ENCODE measurements at places on chromosomes 4 and X.

DNA sequence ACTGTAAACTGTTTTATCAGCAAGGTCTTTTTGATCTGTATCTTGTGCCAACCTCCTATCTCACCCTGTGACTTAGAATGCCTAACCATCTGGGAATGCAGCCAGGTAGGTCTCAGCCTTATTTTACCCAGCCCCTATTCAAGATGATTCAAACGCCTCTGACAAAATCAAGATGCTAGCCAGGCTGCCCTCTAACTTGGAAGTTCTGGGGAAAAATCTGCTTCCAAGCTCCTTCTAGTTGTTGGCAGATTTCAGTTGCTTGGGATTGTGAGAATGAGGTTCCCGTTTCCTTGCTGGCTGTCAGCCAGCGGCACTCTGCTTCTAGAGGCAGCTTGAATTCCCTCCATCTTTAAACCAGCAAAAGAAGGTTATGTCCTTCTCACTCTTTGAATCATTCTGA, 34.7 kb downstream of the LUZP4 start:
- DNase-seq: peak; percentile 2

DNA sequence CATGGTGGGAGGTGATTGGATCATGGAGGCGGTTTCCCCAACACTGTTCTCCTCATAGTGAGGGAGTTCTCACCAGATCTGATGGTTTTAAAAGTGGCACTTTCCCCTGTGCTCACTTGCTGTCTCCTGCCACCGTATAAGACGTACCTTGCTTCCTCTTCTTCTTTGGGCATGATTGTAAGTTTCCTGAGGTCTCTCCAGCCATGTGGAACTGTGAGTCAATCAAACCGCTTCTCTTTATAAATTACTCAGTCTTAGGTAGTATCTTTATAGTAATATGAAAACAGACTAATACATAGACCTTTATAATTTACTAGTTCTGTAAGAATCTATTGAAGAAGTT, 82.5 kb upstream of the PITX2 start:
- no peak for DNase-seq

DNA sequence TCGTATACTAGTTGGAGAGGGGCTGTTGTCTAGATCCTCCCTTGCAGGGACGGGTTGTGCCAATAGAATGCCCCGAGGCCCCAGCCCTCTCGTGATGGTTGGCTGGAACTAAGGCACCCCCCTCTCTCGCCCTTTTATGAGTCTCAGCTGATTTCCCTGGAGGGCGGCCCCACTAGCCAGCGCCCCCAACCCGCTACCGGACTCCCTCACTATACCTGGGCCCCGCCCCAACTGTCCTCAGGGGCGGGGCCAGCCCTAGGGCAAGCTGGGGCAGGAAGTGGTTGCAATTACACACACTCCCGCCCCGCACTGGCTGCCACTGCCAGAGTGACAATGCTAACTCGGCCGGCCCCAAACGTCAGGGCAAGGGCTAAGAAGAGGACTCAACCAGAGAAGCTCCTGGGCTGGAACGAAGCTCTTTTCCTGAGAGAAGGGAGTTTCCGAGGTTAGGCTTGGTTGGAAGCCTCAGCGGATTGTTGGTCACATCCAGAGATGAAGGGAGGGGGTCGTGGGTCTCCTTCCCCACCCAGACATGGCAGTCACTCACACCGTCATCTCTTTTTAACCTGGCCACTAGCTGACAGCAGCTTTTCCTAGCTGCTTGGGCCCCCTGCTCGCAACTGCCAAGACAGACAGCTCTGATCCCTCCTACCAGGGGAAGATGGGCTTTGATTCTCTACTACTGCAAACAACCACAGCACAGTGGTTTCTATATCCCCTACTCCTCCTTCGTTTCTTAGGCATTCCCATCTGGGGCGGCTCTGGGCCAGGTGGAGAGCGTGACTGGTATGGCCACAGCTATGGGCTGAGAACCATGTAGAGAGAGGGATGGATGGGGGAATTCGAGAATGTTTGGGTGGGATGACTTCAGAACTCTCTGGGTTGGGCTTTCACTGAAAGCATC, 21.0 kb upstream of the BCORL1 start:
- DNase-seq: peak; percentile 79

DNA sequence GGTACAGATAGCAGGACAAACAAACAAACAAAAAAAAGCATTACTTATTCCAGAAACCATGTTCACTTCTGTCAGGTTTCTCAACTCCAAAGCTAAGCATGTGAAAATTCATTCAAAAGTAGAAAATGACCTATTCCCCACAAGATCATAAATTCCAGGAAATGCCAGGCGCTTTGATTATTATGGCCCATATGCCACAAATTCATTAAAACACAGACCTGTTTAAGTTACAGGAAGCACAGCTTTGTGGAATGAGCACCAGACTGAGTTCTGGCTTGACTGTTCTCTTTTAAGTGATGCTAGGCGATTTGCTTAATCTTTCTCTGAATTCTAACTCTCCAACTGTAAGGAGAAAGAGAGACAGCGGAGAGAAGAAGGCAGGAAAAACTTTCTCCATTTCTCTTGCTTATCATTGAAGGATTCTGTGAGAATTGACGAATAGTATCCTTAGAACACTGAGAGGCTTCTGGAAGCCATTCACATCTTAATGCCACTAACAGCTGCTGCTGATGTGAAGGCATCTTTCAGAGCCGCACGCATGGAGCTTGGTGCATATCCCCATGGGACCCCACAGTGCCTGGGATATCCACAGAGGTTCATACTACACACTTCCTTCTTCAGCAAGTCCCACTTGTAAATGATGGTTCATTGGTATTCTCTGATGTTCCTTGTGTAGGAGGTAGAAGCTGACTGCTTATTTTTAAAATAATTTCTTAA, 138.0 kb downstream of the ZNF674 start:
- DNase-seq: no peak

DNA sequence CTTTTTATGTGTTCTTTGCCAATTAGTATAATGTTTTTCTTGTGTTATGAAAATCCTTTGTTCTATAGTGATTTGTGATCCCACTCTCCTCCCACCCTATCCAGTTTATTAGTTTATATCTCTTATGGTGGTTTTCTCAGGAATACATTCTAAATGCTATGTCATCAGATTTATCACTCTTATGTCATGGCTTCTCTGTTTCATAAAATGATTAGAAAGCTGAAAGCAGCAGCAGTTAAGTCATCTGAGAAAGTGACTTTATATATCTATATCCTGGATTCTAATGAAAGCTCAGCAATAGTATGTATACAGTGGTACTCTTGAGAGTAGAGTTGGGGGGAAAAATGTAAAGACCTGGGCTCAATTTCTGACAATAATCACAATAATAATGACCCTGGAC, 41.2 kb downstream of the NCAPG start:
- no peak for DNase-seq

- no peak for DNase-seq
Measured at GRCh38 chrX:19347916-19348315, 4.2 kb downstream of the PDHA1 start.
